Activated T-cell treated with anti-CD3 and anti-CD28 coated beads, Interleukin-2, amount 50 U/mL, for 1 hour (primary cell): ENCODE measurements at places on chromosomes 5 and 9.

DNA sequence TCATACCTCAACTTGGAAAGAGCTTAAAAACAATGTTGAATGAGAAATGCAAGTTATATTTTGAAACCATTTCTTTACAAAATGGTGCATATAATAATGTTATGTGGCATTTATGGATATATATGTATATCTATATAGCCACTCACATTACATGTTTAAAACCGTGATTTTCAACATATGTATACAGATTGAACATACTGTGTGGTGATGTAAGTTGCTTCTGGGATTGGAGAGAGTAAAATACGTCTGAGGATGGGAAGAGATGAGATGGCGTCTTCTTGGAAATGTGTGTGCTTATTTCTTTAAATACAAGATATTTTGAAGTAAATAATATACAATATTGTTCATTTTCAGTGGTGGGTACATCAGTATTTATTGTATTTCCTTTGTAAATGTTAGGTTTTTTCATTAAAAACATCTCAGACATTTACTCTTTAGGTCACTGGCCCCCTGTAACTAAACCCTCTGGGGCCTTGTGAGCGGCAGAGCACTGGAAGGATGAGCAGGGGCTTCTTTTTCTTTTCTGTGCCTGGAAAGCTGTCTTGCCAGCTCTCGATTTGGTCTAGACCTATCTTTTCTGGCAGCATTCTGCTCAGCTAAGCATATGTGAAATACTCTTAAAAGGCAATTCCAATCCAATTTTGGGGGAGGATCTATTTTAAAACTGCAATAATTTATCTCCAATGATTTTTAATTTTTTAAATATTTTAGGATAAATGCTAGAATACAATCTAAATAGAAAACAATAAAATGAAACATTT is 42.8 kb upstream of the HMHB1 start:
- DNase-seq, result no peak

DNA sequence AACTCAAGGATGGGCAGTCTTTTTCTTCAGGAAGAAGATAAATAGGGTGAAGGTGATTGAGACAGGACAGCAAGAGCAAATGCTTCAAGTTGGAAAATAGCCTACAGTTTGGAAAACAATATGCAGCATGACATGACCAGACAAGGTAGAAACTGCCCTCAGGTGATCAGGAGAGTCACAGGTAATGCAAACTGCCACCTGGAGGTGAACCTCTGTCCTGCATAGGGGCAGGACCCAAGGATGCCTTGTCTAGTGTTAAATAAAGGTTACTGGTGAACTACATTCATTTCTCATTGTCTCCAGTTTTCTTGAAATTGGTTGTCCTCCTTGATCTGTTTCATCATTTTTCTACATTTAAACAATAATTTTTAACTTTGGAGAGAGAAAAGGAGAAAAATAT is 232.1 kb downstream of the SEMA5A start:
- no peak for DNase-seq

- DNase-seq, result no peak
Measured at GRCh38 chr9:128161215-128161902, 1.3 kb downstream of the BBLN start.

- DNase-seq, result peak; percentile 41
Measured at GRCh38 chr5:40409601-40410000, 270.1 kb upstream of the PTGER4 start.

DNA sequence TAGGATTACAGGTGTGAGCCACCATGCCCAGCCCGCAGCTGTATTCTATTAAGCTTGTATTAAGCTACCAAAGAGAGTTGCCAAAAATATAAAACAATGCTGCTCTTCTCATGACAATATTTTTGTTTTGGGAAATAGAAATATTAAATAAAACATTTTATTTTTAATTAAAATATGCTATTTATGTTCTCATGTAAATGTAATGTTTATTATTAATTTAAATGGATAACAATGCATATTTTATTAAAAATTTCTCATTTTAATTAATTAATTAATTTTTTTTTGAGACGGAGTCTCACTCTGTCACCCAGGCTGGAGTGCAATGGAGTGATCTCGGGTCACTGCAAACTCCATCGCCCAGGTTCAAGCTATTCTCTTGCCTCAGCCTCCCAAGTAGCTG is 117.5 kb downstream of the ANKRD55 start:
- no peak for DNase-seq

DNA sequence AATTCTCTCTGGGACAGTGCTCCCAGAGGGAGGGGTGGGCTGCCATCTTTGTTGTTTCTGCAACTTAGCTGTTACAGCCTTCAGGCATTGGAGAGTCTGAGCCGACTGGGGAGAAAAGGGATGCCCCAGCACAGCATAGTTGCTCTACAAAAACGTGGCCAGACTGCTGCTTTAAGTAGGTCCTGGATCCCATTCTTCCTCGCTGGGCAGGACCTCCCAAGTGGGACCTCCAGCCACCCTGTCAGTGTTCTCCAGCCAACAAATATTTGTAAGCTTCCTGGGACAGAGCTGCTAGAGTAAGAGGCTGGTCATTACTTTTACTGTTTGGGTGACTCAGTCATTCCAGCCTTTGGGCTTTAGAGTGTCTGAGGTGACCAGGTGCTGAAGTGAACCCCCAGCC is 292.7 kb upstream of the NREP start:
- DNase-seq, result no peak

DNA sequence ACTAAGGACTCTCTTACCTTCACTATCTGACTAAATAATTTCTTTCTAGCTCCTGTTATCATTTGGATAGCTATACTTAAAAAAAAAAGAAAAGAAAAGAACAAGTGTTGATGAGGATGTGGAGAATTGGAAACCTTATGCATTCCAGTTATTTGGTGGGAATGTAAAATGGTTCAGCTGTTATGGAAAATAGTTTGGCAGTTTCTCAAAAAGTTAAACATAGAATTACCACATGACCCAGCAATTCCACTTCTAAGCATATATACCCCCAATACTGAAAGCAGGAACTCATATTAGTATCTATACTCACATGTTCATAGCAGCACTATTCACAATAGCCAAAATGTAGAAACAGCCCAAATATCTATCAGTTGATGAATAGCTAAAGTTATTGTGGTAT is 61.1 kb downstream of the GNA14 start:
- DNase-seq, result no peak

- no peak for DNase-seq
Measured at GRCh38 chr9:346111-346571, 131.5 kb downstream of the DOCK8 start.

DNA sequence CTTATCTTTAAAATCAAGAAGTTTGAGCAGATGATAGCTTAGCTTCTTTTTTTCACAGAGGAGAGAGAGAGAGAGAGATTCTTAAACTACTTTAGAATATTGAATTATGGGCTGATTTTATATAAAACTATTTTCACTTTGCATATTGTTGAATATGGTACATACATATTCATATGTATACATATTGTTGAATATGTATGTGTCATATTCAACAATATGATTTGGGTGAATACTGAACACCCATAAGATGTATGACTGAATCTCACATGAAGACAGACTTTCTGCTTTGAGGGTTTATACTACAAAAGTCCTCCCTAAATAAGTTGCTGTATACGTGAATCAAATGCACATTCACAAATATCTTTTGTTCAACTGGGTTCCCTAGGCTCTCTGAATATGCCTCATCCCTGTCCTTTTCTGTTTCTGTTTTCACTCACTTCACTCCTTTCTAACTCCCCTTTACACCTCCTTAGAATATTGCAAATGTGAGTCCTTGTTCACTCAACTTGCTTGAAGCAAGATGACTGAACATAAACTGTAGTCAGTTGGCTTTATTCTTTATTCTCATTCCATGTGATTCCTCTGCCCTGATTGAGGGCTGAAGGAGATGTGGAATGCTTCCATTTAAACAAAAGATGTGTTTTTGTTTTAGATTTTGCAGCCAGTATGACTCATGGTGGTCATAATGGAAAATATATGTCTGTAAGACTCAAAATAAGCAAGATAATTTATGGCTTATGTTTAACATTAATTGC is 225.4 kb upstream of the DAB2 start:
- no peak for DNase-seq

DNA sequence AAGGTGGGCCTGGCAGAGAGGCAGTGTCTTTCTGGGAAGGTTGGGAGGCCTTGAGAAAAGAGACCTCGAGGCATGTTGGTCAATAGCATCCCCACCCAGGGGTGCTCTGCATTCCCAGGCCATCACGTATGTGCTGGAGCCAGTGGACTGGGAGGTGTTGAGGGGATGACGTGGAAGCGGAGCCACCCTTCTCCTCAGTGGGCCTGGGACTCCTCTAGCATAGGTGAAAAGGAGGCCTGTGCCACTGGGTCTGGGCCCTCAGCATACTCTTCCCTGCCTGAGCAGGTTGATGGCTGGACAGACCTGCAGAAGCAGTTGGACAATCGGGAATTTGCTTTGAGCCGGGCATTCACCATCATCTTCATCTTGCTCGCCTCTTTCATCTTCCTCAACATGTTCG is 25.5 kb downstream of the PITX1 start:
- no peak for DNase-seq

DNA sequence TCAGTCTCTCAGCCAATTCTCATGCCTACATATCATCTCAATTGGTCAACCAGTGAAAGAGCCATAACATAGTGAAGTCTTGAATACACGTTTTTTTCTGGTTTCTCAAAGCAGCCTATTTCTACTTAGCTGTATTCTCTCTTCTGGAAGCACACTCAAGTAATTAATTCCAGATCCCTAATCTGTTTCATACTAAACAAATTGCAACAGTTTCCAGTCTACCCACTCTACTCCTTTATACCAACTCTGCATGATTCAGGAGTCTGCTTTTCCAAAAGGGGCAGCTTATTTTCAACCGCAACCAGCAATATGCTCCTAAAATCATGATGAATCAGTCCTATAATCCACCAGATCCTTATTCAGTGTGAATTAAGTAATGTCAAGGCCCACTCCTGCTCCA is 211.7 kb downstream of the TLE1 start:
- no peak for DNase-seq

DNA sequence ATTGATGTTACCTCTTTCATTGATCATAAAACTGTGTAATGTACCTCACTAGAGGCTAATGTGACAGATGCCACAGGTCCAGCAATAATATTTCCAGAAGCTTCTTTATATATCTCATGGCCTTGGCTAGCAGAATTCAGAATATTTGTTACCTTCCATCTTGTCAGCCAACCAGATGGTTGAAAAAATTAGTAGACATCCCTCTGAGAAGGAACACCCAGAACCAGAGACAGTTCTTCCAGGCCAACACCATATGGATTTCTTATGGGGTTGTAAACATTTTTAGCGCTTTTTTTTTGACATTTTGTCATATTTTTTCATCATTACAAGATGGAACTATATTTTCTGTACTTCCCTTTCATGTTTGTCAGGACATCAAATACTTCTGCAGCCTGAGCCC is 278.7 kb upstream of the KLF9 start:
- DNase-seq, result no peak

DNA sequence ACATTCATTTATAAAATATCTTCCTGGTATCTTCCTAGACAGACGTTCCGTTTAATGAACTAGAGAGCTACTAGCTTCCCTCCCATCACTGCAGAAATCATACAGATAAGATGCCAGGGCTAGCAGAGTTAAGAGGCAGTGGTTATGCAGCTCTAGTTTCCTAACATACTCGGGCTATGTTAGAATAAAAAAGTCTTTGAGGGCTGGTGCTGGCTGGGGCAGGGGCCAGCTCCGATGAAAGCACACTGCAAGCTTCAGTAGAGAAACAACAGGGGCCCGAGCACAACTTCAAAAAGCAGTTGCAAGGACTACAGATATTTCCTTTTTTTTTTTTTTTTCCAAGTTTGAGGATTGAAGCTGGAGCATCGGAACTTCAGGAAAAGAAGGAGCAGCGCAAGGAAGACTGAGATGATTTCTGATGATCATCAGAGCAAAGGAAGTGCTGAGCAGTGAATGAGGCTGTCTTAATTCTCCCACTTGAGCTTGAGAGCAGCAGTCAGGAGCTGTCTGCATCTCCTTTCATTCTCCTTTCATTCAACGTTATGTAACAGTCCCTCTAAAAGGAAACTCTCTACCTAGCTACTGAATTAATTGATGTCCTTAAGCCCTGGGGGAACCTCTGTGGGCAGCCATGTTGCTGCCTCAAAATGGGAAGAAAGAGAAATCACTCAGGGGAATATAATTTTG is 47.6 kb upstream of the ADCY2 start:
- DNase-seq, result no peak

GRCh38 chr9:38386319-38386895 is 6.1 kb upstream of the ALDH1B1 start:
- no peak for DNase-seq

DNA sequence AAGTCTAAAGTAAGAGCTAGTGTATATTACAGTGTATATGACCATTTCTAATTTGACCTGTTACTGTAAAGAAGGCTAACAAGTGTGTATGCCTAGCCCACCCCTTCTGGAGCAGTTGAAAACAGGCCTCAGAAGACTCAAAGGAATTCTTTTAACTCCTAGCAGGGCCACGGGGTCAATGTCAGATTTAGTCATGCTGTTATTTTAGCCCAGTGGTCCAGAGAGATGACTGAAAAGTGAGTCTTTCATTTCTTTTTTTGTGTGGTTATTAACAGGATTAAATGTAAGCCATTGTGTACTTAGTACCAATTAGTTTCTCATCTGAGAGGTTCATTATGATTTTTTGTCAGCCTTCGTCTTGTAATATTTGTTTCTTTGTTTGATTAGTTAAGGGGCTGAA is 24.4 kb downstream of the ZCCHC7 start:
- DNase-seq, result no peak

DNA sequence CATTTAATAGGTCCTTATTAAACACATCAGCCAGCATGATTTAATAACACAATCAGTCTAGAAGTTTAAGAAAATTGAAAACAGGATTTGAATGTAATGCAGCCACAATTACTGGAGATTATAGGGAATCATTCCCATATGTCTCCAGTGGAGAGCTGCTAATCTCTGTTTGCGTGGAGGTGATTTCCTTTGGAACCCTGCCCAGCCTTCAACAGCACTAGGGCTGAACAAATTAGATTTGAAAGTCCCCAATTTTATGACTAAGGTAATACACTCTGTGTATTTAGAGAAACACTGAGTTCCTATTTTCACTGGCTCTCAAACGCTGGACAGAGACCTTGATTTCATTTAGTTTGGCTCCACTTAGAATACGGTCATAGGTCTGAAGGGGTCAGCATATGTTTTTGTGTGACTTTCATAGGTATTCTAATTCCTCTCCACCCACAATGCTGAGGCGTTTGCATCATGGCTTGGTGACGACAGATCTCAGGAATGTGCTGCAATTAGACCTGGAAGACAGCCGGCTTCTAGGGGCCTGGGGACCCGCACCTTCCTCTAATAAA is 508.3 kb downstream of the EBF1 start:
- DNase-seq, result no peak
